ENCODE measurements at places on chromosomes 4 and X.

DNA sequence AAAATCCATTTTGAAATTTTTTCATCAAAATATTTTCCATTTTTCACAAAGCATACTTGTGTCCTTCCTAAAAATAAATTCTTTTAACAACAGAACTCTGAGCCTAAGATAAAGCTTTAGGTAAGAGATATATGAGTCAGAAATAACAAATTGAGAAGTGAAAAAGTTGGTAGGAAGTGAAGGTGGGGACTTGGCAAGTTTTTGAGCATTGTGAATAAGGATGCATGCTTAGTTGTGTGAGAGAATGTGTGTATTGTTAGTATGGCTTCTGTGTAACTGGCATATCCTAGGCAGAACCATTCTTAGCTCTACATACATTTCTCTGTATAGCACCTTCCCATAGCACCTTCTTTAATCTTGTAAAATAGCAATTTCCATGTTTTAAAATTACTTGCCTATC, 6.8 kb downstream of the ASB5 start:
- DNase-seq: no peak

GRCh38 chr4:106395582-106395981, 27.0 kb upstream of the GIMD1 start:
- no peak for DNase-seq

- DNase-seq: no peak
Measured at GRCh38 chr4:127238956-127239475, 393.7 kb upstream of the INTU start.

DNA sequence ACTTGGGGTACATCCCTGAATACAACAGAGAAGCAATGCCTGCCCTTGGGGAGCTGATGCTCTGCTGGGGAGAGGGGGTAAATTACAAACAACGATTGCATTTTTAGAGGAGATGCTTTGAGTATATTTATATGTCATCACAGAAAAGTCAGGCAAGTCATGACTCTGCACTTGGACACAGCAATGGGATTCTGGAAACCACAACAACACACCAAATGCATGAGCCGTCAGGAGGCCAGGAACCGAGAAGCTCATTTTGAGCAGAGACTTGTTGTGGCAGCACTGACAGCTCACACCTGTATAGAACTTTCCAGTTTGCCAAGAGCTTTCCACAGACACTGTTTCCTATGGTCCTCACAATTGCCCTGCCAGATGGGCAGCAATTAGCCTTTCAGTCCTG, 113.2 kb upstream of the RBPJ start:
- no peak for DNase-seq

GRCh38 chr4:7630568-7631287, 196.0 kb upstream of the PSAPL1 start:
- peak; percentile 80 for DNase-seq

DNA sequence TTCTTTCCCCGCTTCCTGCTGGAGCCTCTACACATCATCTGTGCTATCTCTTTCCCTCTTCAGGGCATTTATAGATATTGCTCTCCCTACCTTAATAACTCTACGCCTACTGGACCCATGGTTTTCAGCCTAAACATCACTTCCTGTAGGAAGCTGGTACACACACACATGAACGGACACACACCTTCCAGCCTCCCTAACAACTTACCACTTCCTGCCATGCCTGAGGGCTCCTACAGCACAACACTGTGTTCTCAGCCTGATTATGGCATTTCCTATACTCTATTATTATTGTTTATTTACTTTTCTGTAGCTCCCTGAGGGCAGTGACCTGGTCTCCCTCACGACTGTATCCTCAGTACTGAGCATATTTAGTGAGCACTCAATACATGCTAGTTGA, 163.6 kb upstream of the MAP3K15 start:
- DNase-seq: no peak

- DNase-seq: no peak
Measured at GRCh38 chrX:30597216-30598012, 19.8 kb upstream of the TASL start.

- no peak for DNase-seq
Measured at GRCh38 chr4:19945979-19946380, 305.7 kb upstream of the SLIT2 start.

GRCh38 chr4:126838941-126839679, 793.6 kb upstream of the INTU start:
- no peak for DNase-seq

DNA sequence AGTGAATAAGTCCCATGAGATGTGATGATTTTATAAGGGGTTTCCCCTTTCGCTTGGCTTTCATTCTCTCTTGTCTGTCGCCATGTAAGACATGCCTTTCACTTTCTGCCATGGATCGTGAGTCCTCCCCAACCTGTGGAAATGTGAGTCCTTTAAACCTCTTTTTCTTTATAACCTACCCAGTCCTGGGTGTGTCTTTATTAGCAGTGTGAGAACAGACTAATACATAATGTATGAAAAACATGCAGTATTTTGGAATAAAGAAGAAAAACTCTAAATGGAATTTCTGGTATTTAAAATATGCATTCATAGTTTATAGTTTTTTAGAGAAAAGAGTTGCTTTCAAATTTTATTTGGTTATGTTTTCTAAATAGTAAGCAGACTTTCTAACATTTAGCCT, 360.7 kb downstream of the PCDH7 start:
- no peak for DNase-seq

DNA sequence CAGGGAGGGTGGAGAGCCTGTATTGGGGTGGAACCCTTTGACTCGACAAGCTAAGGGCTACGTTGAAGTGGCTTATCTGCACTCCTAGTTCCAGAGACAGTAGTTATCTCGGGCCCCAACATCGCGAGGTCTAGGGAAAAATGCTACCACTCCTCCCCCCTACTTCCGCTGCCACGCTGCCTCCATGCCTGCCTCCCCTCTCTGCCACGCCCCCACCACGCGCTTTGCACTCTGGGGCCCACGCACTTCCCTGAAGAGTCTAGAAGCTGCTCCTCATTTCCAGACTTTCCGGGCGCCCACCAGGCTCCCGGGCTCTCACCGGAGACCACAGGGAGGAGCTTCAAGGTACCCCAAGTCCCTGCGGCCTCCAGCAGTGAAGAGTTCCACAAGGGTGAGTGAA, at the start of gene PASD1:
PASD1 (plus strand) TSS at position 227 of the 400 bp plus-strand sequence. CDS start 37,879 bp downstream, outside the sequence.
- no peak for DNase-seq

GRCh38 chr4:113708250-113708649, 53.3 kb downstream of the CAMK2D start:
- DNase-seq: no peak

- DNase-seq: no peak
Measured at GRCh38 chrX:20029728-20030127, 38.9 kb upstream of the BCLAF3 start.

DNA sequence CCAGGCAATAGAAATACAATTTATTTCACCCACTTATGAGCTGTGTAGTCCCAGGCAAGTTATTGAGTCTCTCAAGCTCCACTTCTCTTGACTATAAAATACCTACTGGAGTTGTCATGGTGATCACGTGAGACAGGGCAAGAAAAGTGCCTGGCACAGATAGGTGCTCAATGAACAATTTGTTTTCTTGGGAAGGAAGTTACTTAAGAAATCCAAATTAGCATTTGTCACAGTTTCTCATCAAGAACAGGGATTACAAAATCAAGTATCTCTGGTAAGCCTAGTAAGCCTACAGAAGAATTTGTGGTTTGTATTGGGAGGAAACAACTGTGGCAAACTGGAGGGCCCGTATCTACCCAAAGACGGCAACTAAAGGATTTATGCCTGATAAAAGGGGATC, 37.5 kb upstream of the RASGEF1B start:
- DNase-seq: no peak

DNA sequence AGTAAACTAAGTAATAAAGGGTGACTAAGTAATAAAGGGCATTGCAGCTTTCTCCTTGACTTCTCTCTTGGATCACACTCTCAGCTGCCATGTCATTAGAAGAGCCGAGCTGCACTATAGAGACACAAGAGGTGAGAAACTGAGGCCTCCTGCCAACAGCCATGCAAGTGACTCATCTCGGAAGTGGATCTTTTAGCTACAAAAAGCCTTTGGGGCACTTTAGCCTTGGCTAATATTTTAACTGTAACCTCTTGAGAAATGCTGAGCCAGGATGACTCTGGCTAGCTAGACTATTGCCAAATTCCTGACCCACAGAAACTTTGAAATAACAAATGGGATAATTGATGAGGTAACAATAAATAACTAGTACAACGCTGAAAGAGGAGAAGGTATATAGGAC, 1.5 kb upstream of the NEIL3 start:
- no peak for DNase-seq

GRCh38 chr4:78707268-78707667, 68.9 kb upstream of the BMP2K start:
- DNase-seq: no peak

DNA sequence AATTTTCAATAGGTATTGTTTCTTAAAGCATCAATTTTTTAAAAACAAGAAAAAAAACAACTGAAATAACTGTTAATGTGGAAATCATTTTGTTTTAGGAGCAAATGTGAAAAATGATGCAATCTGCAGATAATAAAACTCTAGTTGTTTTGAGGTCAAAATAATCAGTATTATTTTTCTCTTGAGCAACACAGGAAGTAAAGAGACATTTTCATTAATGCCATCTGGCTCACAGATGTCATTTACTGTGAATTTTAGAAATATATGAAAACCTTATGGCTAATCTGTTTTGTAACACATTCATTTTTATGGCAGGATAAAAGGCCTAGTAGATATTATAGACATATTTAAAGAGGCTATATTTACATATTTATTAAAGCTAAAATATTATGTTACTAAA, 141.6 kb downstream of the PCDH18 start:
- no peak for DNase-seq

DNA sequence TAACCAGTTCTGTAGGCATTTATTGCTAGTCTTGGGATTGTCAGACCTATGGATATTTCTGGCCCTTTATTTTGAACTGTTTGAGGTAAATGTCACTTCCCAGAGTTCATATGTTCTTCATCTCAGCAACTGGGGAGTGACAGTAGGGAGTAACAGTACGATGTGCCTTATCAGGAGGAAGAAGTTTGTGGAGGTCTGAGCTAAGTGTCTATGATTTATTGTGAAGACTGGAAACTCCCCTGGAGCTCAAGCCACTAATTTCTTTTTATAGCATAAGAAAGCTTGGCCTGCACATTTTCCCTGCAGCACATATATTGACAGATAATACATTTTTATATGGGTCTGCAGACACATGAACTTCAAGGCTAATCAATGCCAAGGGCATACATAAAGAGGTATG, 383.8 kb downstream of the GRXCR1 start:
- no peak for DNase-seq

GRCh38 chrX:141982296-141982695, 78.6 kb downstream of the MAGEC1 start:
- no peak for DNase-seq

GRCh38 chr4:41106694-41107419, 107.5 kb downstream of the APBB2 start:
- no peak for DNase-seq

- no peak for DNase-seq
Measured at GRCh38 chrX:31092970-31093638, 21.3 kb upstream of the FTHL17 start.

GRCh38 chr4:148445071-148445859, 3.1 kb upstream of the NR3C2 start:
- DNase-seq: peak; percentile 67

- no peak for DNase-seq
Measured at GRCh38 chr4:7297374-7297773, 105.0 kb downstream of the SORCS2 start.

- DNase-seq: no peak
Measured at GRCh38 chrX:119201570-119201969, 34.5 kb upstream of the PGRMC1 start.

DNA sequence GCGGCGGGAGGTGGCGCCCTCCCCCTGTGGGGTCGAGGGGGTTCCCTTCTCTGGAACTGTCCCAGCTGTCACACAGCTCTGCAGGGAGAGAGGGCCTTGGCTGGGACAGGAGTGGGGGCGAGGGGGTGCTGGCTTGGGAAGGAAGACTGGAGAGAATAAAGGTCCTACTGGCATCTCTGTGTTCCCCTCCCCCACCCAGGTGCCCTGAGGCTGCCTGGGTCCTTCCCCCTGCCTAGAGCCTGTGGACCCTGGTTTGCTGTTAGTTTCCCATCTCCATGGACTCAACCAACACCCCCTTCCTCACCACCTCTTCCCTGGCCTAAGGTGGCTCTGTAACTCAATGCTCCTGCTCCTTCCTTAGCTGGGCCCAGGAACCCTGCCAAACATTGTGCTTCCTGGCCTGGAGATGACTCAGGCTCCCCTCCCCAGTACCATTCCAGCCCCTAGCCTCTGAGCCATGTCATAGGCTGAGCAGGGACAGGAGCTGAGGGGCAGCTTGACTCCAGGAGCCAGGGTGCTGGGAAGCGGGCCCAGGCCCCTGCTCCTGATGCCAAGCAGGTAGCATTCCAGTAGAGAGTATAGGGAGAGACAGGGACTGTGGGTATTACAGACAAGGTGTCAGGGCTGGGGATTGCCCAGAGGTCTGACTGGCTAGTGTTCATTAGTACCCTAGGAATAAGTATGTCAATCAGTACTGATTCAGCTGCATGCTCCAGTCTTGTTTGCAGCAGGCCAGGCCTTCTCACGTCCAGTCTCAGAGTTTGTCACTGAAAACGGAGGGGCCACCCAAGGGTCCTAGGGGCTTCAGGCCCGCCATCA, 100.7 kb downstream of the EFNB1 start:
- DNase-seq: no peak

GRCh38 chr4:144627663-144628076, 18.3 kb upstream of the HHIP start:
- DNase-seq: no peak

- no peak for DNase-seq
Measured at GRCh38 chrX:87572901-87573300, 55.3 kb downstream of the KLHL4 start.

DNA sequence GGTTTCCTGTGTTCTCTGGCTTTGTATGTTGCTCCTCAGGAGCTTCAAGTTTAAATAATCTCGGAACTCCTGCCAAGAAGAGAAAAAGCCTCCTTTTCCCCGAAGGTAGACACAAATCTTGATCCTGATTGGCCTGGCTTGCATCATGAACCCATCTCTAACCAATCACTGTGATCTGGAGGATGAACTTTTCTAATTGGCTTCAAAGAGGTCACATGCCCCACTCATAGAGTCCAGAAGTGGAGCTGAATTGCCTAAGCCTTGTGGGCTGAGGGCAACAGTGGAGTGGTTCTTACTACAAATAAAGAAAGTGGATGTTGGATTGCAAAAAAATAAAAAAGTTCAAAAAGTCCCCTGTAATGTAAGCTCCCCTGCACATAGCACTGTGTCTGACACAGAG, 245.9 kb downstream of the MID1IP1 start:
- no peak for DNase-seq

Measured in head of caudate nucleus (tissue), 42 donors.